ENCODE measurements at places on chromosomes 2 and 18. TPM values are rescaled to one million over a fixed set of nuclear protein-coding genes. Genes with fewer than 3 reads are reported as not detected.

DNA sequence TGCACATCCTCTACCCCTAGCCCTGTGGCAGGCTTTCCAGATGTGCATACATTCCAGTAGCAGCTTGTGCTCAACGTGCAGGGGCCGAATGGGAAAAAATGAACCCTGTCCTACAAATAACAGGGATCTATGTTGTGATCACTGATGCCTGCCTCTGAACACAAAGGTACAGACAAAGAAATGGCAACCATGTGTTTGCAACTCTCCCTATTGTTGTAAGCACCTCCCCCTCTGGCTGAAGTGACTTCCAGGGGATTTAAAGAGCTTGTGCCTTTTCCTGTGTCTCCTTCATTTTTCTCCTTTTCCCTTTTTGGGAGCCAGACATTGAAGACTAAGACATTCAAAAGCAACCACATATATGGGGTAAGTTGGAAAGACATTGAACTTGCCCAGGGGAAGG is 21.6 kb downstream of the ARHGAP25 start:
- DNase-seq: no peak

DNA sequence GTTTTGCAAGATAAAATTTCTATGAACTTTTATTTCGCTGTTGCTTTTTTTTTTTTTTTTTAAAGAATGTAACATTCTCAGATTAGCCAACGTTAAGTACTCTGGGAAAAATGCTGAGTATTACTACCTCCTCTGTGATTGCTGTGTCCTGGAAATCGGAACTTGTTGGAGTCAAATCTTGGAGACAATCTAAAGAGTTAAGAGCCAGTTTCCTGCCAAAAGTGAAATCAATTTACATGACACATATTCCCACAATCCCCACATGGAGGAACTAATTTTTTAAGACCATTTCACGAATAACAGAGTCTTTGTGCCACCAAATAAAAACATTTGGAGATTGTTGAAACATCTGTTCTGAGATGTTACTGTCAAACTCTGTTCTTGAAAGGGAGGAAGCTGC is 127.8 kb downstream of the MEP1B start:
- no peak for DNase-seq

RBM44 gene
- 0.81 TPM for total RNA-seq

KIAA1328 gene
- total RNA-seq: 4.8 TPM

SESTD1 gene
- total RNA-seq: 48.9 TPM
